GM03348 (cell line): ENCODE measurements at places on chromosomes 1 and 21.
A peak's percentile ranks its signal among the peaks of the same experiment; 100 is the strongest.

DNA sequence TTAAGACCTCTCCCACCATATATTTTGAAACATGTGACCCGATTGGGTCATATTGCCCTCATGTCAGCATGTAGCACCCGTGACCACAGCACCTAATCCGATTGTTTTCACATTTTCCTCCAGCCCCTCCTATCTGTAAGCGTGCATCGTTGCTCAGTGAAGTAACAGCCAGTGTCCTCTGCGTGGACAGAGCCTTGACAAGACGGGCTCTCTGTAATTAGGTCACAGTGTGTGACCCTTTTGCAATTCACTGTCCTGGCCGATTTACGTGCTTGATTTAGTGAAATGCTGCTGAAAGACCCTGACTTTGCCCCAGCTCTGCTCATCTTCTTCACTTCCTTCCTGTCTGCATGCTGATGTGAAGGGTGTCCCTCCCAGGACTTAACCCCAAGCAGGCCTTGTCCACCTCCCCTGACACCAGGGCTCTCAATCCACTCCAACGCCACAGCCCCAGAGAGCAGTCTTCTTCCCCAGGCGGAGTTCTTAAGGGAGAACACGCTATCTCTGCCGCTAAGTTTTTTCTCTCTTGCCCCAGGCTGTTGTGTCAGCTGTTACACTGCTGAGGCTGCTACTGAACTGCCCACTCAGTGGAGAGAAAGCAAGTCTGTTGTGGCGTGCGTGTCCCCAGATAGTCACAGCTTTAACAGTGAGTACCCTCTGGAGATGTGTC, 19.4 kb downstream of the URB2 start:
- DNase-seq: no peak

GRCh38 chr1:230849451-230850224, 18.7 kb downstream of the C1orf198 start:
- peak; percentile 89 for DNase-seq

- no peak for DNase-seq
Observed at GRCh38 chr1:208513799-208514198, 269.6 kb upstream of the PLXNA2 start.

GRCh38 chr1:7236844-7237515, 451.7 kb downstream of the CAMTA1 start:
- no peak for DNase-seq

- no peak for DNase-seq
Observed at GRCh38 chr1:198805498-198806151, 166.8 kb downstream of the PTPRC start.

GRCh38 chr1:31669786-31670592, 25.3 kb upstream of the PEF1 start:
- DNase-seq: no peak

DNA sequence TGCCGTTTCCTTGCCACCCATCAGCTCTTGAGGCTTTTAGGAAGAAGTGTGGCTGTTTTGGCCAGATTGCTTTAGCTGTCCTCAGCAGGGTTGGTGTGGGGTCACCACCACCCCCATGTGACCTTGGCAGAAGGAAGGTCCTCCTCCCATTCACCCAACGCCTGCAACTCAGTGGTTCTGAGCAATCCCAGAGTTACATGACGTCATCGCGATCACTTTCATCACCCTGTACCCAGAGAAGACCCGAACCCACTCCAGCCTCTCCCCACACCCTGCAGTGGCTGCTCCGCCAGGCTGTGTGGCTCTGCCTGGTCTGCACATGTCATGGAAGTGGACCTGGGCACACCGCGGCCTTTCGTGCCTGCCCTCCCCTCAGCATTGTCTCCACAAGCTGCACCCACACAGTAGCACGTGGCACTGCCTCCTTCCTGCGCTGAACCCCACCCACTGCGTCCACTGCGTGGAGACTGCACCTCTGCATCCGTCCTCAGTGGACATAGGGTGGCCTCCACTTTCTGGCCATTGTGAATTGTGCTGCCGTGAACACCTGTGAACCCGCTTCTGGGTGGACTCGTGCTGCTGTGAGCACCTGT, 16.5 kb downstream of the FAAP20 start:
- DNase-seq: no peak

- peak; percentile 51 for DNase-seq
Observed at GRCh38 chr1:77370583-77371306, 88.9 kb downstream of the AK5 start.

DNA sequence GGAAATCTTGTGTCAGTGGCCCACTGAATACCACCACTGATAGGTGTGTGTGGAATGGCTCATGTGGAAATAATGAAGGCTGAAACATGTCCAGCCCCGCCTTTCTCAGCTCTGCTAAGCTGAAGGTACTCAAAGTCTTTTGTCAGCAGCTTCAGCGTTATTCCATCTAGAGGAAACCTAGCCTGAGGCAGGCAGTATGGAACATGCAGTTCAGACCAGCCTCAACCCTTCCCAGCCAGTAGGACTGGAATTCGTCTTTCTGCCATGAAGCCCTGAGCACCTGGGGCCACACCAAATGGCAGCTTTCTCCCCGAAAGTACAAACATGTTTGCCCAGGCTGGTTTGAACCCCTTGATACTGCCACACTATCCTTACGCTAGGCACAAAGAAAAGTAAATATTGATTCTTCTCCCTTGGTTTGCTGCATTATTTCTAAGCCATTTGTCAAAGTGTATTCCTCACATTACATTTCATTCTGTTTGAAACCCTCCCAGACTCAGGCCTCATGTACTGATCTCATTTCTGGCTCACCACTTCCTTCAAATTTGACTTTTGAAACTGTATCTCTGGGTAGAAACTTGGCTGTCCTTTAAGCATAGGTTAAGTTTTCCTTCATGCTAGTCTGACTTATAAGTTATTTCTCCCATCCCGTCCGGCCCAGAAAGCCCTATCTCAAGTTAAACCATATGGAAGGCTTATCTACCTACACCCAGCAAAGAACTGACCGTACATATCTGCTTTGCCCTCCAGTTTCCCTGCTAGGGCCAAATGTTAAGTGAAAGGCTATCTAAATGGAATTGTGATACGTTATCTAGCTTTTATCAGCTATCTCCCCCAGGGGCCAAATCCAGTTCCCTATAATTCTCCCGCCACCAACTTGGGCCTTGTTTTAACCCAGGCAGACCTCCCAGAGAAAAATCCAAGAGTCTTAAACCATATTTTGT, 45.7 kb upstream of the HOOK1 start:
- no peak for DNase-seq

DNA sequence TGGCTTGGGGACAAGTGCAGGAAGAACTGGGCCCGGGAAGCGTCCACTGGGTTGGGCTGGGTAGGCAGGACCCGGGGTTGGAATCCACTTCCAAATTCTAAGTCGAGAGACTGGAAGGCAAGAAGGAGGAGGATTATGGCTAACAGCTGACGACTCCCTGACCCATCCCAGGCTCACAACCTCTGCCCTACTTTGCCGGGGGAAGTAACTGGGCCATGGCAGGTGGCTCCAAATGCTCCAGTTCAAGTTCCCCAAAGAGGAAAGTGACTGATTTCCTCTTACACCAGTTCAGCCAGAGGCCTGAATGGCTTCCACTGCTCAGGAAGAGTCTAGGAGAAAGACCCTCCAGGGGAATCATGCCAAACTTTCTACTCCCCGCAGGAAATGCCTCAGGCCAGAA, 11.4 kb downstream of the EMC1 start:
- DNase-seq: no peak

GRCh38 chr1:41941381-41941780, 22.7 kb upstream of the HIVEP3 start:
- no peak for DNase-seq

DNA sequence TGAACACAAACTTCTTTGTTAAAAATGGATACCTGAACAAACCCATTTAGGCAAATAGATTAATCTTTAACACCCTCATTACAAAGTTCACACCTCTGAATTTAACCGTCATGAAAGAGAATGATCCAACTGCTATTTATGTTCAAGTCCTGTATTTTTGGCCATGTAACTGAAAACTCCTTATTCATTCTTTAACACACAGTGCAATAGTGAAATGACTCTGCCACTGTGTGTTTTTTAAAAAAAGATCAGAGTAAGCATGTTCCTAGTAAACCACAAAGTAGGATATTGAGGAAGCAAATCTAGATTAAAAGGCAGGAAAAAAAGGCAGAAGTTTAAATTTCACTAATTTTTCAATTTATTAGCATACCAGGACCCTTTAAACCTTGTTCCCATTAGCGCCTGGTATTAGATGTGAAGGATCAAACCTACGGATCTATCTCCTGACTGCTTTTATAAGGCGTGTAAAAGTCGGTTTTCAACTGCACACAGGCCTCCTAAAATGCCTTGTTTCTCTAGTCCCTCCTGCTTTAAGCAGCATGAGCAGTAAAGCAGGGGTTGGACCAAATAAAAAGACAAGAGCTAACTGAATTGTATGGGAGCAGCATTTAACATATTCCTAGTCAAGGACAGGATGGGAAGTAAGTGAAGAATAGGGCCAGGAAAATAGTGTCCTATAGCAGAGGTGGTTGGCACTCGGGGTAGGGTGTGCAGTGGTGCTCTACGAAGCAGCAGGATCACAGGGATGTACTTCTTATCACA, 33.4 kb downstream of the NUCKS1 start:
- no peak for DNase-seq

GRCh38 chr1:116572771-116573430, 2.1 kb upstream of the CD58 start:
- no peak for DNase-seq

- no peak for DNase-seq
Observed at GRCh38 chr1:52825868-52826267, 16.7 kb upstream of the ZYG11A start.

- peak; percentile 64 for DNase-seq
Observed at GRCh38 chr1:33634806-33635205, 162.4 kb downstream of the ZSCAN20 start.

DNA sequence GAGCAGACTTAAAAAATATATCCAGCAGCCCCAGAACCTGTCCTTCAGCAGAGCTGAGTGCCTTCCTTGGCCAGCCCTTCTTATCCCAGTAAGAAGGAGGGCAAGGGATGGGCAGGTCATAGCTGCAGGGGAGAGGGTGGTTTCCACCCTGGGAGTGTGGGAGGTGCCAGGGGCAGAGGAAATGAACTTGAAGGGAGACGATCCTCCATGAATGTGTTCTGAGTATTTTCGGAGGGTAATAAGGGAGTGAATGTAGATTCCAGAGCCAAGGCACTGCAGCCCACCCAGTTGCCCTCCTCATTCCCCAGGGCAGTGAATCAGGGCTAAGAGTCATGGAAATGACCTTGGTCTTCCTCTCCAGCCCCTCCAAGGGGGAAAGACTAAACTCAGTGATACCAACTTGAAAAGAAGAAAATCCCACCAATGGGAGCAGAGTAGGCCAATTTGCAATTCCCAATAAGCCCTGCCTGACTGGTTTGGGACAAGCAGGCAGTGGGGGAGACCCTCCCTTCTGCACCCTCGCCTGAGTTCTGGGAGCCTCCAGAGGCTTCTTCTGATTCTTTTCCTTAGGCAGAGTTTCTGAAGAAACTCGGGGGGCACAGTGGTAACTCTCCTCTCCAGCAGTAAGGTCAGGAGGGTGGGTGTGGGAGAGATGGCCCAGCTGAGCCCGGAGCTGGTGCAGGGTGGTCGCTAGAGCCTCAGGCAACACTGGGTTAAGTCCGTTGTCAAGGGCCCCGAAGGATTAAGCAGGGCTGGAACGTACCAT, 4.2 kb downstream of the MYOG start:
- no peak for DNase-seq

GRCh38 chr1:202568410-202568809, 141.8 kb downstream of the SYT2 start:
- no peak for DNase-seq

- DNase-seq: no peak
Observed at GRCh38 chr1:116228511-116228910, 117.3 kb downstream of the MAB21L3 start.

- DNase-seq: peak; percentile 47
Observed at GRCh38 chr1:224433701-224434672, 610 bp downstream of the WDR26 start.

- DNase-seq: no peak
Observed at GRCh38 chr1:230855886-230856285, 12.4 kb downstream of the C1orf198 start.

- no peak for DNase-seq
Observed at GRCh38 chr1:34470401-34470800, 284.4 kb upstream of the GJB5 start.

GRCh38 chr1:167515893-167516321, 2.4 kb downstream of the CD247 start:
- no peak for DNase-seq

DNA sequence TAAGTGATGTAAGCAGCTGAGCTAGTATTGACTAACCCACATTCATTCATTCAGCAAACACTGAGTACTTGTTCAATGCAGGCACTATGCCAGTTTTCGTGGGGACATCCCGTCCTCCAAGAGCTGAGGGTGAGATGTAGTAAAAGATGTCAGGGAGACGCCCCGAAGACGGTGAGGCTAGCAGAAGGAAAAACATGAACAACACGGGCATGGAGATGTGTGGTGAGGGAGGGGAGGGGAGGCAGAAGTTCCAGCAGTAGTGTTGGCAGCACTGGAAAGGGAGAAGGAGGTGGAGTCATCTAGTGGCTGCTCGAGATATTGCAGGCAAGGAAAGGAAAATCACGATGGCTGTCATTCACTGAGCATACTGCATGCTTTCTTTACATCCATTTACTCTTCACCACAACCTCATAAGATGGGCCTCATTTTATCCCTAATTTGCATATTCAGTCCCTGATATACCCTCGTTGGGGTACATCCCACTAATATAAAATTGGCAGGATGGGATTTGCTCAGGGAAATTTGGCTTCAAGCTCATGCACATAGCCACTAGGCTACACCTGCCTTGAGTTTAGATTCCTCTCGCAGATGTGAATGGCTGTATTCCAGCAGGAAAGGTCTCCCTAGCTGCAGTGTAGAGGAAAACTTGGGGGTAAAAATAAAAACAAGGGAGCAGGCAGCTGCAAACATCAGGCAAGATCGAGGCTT, 14.5 kb downstream of the PDZK1IP1 start:
- peak; percentile 88 for DNase-seq

DNA sequence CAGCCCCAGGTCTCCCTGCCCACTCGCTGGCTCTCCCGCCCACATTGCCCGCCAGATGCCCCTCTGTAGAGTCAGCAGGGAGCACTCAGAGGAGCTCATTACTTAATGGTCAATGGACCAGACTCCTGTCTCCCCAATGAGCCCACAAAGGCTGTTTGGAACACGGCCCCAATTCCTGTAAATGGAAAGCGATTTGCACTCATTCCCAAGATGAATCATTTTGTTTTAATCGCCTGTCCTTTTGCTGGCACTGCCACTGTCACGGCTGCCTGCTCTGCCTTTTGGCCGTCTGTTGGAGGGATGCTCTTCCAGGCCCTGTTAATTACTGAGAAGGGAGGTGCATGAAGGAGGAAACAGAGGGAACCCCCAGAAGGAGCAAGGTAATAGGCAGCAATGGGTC, 44.8 kb upstream of the ATP2B4 start:
- DNase-seq: no peak

GRCh38 chr1:2583871-2584351, 2.7 kb upstream of the PRXL2B start:
- no peak for DNase-seq

DNA sequence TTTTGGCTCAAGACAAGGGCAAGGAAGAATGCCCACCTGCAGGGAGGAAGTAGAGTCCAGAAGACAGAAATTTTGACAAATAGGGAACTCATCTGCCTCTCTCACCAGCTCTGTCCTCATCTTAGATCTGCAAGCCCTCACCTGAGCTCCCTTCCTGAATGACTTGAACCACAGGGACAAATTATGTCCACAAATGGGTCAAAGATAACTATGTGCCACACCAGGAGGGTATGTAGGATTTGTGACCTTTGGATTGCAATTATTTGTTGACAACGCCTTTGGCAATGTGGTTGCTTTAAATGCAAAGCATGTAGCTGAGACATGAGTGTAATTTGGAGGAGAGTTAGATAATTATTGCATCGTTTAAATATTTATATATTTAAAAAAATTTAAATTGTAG, 79.5 kb downstream of the GRIK1 start:
- DNase-seq: no peak
